ENCODE measurements at places on chromosomes 12 and 14.

DNA sequence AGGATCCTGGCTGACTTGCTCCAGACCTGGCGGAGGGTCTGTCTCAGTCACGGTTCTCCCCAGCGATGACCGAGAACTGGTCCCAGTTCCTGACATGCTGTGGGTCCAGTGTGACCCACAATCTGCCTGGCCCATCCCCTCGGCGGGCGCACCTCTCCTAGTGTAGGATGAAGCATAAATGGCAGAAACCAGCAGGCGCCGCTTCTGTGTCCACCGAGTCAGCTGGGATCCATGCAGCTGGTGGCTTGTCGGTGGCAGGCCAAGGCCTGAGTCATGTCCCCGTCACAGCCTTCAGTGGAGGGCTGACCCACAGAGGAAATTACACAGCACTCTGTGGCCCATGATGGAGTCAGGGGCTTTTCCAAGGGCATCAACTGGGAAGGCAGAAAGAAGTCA, 38.5 kb downstream of the NFKBIA start:
- peak; percentile 46 for DNase-seq

- DNase-seq, result peak; percentile 77
Observed at GRCh38 chr14:22689199-22689598, 45.0 kb upstream of the OR6J1 start.

DNA sequence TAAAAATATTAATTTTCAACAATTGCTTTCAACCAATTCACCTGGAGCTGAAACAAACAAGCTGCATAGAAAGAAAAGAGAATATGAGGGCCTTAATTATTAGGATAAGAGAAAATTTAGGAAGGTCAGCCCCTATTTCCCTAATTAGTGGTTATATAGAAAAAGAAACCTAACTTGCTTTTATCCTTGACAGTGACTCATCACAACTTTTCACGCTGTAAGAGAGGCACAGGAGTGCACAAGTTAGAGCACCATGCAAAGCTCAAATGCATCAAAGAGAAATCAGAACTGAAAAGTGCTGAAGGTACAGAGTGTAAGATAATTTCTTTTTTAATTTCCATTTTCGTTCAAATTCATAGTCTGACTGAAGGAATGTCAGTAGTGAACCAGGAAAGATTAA, 4.7 kb downstream of the CLEC4D start:
- no peak for DNase-seq

- DNase-seq, result no peak
Observed at GRCh38 chr12:101582937-101583336, 11.8 kb upstream of the MYBPC1 start.

GRCh38 chr12:127172861-127173260, 1094.1 kb upstream of the TMEM132C start:
- DNase-seq, result peak; percentile 70

DNA sequence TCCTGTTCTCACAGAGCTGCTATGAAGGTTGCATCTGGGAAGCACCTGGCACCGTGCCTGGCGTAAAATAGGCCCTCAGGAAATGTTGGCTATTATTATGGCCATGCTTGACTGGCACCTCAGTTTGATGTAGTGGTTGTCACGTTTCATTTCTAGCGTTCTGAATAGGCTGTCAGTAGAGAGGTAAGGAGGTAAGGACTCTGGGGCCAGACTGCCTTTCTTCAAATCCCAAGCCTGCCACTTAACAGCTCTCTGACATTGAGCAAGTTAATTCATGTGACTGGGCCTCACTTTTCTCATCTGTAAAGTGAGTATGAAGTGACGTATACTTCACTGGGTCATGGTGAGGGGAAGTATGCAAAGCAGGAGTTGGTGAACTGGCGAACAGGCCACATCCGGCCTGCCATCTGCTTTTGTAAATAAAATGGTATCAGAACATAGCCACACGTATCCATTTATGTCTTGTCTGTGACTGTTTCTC, 196.2 kb downstream of the CACNA1C start:
- peak; percentile 82 for DNase-seq

- DNase-seq, result peak; percentile 53
Observed at GRCh38 chr14:20624495-20625070, 16.9 kb downstream of the OR6S1 start.

- DNase-seq, result no peak
Observed at GRCh38 chr12:131942671-131943070, 7.1 kb upstream of the EP400 start.

GRCh38 chr14:99321236-99321925, 49.4 kb upstream of the BCL11B start:
- no peak for DNase-seq

DNA sequence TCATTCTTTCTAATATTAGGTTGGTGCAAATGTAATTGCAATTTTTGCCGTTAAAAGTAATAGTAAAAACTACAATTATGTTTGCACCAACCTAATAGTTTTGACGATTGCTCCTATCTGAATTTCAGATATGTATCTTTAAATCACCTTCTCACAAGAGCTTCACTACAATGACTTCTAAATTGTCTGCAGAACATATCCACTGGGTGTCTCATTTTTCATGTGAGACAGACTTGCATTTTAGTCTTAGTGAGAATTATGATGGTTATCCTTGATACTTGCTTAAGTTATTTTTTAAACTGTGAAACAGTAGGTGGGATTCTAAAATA, 84.6 kb downstream of the ITPR2 start:
- no peak for DNase-seq

DNA sequence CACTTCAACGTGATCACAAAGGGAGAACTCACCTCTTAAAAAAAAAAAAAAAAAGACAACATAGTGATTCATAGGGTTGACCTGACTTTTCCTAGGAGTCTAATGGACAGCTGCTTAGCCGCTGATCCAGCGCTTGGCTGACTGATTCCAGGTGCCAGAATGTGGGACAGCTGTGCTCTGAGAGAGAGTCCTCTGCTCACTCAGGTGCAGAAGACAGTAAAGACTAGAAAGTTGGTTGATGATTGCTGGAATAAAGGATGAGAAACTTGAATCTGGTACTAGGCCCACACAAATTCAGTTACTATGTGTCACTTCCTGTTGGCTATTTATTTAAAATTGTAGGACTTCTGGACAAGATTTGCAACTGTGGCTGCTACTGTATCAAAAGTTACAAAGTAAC, 229.4 kb downstream of the CHST11 start:
- DNase-seq, result no peak

DNA sequence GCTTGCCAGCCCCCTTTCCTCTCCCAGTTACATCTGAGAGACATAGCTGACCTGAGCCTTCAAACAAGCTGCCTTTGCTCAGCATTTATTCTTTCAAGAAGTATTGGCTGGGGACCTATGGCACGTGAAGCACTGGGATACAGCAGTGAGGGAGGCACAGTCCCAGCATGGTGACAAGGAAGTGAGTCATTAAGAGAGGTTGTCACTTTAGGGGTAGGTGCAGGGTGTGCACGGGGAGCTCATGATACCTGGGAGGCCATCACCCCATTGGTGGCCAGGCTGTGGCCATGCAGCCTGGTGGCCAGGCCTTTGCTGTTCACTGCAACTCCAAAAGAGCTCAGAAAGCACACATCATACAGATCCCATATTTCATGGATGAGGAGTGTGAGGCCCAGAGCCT, 5.7 kb upstream of the KRT75 start:
- no peak for DNase-seq

GRCh38 chr12:118430516-118430915, 54.2 kb downstream of the SUDS3 start:
- DNase-seq, result no peak

DNA sequence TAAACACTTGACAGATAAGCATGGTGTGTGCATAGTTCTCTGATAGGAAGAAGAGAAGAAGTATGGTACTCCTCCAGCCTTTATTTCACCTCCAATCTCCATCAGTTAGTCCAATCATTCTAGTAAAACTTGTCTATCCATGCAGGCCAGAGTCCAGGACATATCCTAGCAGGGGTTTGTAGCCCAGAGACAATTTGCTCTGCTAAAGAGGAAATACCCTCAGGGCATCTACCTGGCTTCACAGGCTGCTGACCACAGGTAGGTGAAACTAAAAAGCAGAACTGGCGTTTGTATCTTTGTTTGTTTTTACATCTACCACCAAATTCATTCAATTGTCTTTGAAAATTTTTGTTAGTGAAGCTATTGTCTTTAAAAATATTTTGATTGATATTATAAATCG, 717.6 kb downstream of the FSCB start:
- no peak for DNase-seq

DNA sequence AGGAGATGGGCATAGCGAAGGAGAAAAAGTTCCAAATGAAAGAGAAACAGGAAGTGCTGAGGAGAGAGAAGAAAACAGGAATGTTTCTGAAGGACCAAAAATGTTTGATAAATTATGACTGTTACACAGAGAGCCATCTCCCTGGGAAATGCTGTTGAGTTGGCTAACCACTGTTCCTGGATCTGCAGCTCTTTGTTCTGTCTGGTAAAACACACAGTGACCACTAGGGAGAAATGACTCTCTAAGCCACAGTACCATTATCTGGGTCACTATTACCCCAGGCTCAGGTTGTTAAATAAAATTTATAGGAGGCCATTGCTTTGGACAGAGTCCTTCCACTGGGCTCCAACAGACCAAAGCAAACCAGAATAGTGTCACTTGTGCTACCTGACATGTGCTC, 219.3 kb downstream of the CRADD start:
- no peak for DNase-seq

DNA sequence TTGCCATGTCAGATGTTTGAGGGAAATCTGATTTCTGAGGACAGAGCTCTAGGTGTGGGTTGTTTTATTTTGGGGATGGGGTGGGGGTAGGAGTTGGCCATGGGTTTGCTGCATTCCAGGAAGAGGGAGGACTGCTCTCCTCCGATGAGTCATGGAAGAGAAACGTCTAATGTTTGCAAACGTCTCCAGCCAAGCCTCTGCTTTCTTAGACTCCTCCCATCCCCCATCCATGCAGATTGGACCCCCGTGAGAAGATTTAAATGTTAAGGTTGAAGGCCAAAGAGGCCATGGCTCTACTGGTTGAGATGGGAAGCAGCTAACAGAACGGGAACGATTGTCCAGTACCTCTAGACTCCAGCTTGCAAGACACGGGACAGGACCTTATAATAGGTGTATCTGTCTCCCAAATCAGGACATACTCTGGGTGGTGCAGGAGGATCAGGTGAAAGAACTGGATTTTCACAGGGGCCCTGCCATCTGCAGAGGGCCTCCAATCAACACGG, 11.4 kb upstream of the ATP2A2 start:
- peak; percentile 95 for DNase-seq

- DNase-seq, result no peak
Observed at GRCh38 chr12:49764126-49764525, 22.8 kb downstream of the TMBIM6 start.

GRCh38 chr12:128784030-128784760, 39.6 kb downstream of the SLC15A4 start:
- peak; percentile 10 for DNase-seq

DNA sequence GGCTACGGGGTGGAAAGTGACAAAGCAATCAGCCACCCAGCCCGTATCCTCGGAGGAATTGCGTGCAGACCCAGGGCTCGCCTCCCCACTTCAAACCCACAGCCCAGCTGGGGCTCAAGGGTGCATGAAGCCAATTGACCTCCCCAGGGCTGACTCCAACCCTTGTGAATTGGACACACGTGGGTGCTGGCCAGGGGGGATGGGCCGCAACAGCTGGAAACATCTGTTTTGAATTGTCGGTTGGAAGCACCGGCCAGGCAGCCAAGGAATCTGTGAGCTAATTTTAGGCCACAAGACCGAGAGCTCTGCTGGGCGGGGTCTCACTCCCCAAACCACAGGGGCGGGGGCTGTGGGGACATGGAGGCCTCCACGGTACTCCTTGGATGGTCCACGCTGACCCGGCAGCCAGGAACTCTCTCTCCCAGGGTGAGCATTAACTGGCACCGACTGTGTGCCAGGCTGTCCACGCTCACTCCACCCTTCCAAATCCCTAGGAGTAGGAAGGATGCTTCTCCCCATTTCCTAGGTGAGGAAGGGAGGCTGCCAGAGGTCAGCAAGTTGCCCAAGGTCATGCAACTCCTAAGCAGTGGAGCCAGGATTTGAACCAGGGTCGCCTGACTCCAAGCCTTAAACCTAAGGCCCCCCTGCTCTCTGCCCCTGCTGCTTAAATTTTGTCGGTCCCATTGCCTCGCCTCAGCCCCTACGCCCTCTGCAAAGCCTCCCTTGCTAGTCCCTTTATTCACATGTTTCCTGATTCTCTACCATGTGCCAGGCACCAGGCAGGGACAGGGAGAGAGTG, 11.9 kb upstream of the TMEM119 start:
- peak; percentile 91 for DNase-seq

- no peak for DNase-seq
Observed at GRCh38 chr14:23044840-23045239, 2.8 kb downstream of the PSMB11 start.

GRCh38 chr14:53947452-53948204, 9.0 kb downstream of the BMP4 start:
- no peak for DNase-seq

DNA sequence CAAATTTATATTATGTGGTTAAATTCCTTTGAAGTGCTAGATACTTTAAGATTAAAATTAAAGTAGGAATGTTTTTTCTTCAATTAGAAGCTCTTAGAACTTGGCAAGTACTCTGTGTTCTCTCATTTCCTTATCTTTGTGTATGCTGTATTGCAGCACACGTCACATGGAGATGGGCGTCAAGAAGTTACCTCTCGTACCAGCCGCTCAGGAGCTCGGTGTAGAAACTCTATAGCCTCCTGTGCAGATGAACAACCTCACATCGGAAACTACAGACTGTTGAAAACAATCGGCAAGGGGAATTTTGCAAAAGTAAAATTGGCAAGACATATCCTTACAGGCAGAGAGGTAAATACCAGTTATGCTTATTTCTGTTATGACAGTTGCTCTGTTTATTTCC, 19.7 kb downstream of the MARK3 start:
- no peak for DNase-seq

DNA sequence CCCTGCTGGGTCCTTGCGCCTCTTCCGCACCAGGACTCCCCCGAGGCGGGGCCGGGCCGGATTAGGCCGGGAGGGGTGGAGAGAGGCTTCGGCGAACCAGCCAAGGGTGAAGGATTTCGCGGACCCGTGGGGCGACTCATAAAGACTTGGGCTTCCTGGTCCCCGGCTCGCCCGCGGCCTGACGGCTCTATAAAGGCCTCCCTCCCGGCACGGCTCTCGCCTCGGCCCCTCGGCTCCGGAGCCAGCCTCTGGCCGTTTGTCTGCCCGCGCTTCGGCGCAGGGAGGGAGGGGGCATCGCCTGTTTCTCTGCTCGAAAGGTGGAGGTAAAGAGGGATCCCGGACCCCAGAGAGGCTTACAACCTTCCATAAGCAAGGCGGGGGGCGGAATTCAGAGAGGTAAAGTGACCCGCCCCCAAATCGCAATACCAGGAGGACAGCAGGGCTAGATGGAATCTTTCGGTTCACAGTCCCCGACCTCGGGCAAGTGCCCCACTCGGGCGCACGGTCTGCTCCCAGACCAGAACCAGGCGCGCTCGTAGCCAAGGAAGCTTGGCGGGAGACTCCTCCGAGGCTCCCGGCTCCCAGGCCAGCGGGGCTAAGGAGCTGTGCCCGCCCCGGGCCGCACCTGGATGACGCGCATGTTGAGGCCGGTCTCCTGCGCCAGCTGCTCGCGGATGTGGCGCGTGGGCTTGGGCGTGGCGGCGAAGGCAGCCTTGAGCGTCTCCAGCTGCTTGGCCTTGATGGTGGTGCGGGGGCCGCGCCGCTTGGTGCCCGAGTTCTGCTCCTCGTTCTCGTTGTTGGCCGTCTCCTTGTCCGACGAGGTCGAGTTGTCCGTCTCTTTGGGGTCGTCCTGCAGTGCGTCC, 3.9 kb downstream of the LHX5 start:
- DNase-seq, result no peak

All from fibroblast of skin of right quadriceps (primary cell).